ENCODE measurements at places on chromosomes 5 and 9. TPM values are rescaled to one million over a fixed set of nuclear protein-coding genes. Genes with fewer than 3 reads are reported as not detected.
A peak's percentile ranks its signal among the peaks of the same experiment; 100 is the strongest.

- DNase-seq: peak; percentile 89
Observed at GRCh38 chr5:148268566-148268965, at the start of gene SPINK13. TSS of gene SPINK13 (plus strand) at chr5:148268794. CDS start at chr5:148270073, 1,279 bp downstream.

GRCh38 chr5:64939772-64940510 is 171.2 kb downstream of the CWC27 start:
- peak; percentile 80 for DNase-seq

DNA sequence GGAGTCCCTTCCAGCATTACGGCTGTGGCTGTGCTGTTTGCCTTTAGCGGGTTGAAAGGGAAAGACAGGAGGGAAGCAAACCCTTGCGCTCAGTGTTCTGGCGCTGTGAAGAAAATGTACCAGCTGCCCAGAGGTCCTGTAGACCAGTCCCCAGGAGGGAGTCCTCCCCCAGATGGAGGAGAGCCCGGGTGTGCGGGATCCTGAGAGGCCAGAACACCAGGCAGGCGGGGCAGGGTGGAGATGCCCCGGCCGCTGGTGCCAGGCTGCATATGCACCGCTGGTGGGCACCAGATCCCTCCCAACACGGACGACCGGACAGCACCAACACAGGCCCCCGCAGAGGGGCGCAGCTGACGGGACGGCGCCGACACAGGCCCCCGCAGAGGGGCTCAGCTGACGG is 37.2 kb upstream of the SLC9A3 start:
- no peak for DNase-seq

MYMK gene
- not detected for total RNA-seq

ABCA2 gene
- total RNA-seq: 33.5 TPM

DNA sequence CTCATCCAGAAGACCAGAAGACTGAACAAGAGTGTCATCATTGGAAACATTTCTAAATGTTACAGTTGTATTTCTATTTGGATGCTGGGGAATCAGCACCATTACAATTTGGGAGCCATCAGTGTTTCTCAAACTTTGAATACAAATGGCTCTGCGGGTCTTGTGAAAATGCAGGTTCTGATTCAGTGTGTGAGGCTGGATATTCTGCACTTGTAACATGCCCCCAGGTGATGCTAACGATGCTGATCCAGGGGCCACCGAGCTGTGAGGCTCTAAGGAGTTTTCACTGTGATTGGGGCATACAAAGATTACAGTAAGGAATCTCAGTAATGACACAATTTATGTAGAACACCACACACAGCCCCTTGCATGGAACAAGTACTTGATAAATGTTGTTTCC is 167.7 kb downstream of the ACTL7B start:
- DNase-seq: no peak

DNA sequence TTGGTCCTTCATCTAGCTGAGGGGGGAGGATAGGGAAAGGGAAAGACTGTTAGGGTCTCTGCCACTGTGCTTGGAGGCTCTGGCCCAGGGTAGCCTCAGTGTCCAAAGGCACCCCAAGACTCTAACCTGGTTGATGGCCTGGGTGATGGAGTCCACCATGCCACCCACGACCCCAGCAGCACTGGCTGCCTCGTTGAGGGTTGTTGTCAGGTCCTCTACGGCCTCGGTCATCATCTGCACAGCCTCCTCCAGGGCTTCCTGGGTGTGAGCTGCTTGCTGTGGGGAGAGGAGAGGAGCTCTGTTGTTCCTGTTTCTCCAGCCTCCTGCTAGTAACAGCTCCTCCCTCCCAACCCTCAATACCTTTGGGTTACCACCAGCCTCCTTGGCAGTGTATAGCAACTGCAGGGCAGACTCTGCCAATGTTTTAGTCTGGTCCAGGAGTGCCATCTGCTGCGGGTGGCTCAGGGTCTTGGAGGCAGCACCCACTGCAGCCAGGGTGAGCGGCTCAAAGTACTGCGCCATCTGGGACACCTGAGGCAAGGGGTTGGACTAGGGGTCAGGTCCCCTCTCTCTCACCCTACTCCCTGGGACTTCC is 16.2 kb upstream of the TPM2 start:
- DNase-seq: no peak

DNA sequence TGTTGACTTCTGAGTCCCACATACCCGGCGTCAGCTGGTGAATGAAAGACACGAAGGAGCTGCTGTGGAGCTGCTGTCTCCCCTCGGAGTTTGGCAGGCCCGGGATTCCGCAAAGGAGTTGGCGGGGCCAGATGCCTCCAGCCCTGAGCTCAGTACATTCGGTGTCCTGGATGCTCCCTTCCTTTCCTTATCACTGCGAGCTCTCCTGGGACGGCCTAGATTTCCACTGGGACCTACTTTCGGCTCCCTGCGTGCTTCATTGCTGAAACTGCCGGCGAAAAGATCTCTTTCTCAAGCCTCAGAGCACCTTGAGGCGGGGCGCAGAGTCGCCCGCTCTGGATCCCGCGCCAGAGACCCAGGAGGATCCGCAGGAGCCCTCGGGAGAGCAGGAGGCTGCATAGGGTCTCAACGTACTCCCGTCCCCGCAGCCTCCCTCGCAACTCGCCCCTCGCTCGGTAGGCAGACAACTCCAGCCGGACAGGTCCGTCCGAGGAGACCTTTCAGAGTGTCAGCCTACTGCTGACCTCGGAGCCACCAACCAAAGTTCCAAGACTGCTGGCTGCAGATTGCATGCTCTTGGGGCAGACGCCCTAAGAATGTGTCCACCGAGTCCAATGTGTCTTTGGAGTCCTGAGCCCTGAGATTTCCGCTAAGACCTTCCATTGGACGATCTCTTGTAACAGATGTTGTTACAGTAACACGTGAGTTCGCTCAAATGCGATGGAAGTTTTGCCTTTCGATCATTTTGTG is 6.1 kb downstream of the ANXA2R start:
- DNase-seq: no peak

DNA sequence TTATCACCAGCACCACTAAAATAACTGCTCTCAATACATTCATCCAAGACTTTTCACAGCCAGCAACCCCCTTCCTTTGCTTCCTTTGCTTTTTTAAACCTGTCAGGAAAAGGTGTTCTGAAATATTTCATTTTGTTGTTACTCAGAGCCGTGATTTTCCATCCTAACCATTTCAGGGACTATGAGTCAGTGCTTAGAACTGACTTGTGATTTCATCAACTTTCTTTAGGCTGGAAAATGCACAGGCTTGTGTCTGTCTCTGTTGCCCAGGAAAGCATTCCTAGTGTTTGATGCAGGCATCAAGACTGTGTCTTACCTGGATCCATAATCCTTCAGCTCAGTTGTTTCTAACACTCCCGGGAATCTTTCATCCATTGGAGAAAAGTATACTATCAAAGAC is 805.6 kb downstream of the BRINP1 start:
- DNase-seq: peak; percentile 26

GRCh38 chr9:136275655-136276429 is 28.1 kb downstream of the CCDC187 start:
- no peak for DNase-seq

SNCB gene
- 0.10 TPM for total RNA-seq

GRCh38 chr5:58804291-58804690 is 221.4 kb downstream of the RAB3C start:
- no peak for DNase-seq

Measured in A172 (cell line).